HAP-1 (cell line): ENCODE measurements at places on chromosomes 11 and 22.
A peak's percentile ranks its signal among the peaks of the same experiment; 100 is the strongest.

- DNase-seq: no peak
Measured at GRCh38 chr22:44357966-44358465, 45.3 kb upstream of the SHISAL1 start.

DNA sequence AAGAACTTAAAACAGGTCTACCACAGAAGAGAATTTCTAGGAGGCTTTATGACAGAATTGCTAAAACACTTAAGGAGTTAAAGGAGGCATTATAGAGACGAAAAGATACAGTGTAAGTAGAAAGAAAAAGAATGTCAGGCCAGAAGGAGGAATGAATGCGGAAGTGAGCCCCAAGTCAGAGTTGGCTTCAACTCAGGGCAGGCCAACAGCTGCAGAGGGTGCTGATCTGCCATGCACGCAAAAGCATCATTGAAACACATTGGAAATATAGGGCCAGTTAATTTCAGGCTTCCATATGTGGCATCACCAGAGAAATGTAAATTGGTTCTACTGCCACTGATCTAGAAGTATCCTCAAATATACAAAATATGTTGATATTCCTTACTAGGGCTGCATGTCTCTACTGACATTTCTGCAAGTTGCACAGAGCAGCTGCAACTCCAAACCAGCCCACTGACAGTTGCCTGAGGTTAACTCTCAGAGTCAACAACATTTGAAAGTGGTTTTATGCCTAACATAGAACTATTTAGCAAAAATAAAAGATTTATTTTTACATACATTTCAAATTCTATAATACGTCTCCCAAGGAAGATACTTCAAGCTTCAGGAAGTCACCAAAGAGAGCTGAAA is 324.1 kb downstream of the C11orf87 start:
- no peak for DNase-seq

GRCh38 chr11:61711498-61711897 is 31.3 kb downstream of the DAGLA start:
- no peak for DNase-seq

DNA sequence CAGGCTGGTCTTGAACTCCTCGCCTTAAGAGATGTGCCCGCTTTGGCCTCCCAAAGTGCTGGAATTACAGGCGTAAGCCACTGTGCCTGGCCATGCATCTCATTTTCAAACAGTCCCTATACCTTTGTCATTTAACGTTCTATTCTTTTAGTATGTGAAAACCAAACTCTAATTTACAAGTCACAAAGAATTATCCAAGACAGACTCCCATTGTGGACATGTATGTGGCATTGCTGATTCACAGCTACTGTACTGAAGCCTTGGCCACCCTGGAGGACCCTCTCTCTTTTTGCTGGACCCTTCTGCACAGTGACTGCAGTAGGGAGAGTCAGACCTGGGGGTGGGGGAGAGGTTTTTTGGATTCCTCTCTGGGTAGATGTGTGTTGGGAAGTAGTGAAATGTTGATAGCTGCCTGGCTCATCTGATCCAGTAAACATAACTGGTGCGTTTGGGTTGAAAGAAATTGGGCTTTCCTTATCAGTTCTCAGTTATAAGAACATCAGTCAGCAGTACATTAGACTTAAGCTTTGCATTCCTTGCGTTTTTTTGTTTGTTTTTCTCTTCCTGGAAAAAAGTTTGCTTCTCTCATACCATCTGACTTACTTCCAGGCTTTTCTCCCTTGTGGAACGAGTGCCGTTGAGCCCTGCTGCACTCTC is 65.9 kb downstream of the MED15 start:
- no peak for DNase-seq

- DNase-seq: no peak
Measured at GRCh38 chr11:41382927-41383326, 76.5 kb downstream of the LRRC4C start.

GRCh38 chr11:2931420-2931746 is 2.2 kb upstream of the PHLDA2 start:
- no peak for DNase-seq

GRCh38 chr11:73055655-73056354 is 86.3 kb downstream of the FCHSD2 start:
- DNase-seq: no peak

DNA sequence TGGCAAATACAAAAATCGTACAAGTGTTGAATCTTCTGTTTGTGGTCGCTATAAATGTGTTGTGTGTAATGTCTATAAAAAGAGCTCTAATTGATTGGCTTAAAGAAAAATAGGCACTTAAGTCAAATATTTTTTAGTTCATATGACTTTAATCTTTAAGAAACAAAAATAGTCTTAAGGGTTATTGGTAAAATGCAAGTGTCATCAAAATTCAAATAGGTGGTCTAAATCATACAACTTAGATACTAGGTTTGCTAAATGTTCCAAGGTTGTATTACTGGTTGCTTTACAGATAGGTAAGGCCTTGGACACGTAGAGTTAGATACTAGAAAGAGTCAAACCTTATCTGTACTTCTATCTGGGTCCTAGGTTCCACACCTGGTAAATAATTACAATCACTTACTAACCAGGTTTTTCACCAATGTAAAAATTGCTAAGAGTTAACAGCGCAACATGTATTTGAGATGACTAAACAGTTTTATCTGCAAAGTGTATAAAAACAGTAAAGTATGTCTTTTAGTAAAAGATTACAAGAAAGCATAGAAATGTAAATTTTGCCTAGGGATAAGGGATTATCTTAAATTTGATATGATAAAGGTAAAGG is 91.1 kb upstream of the GNAZ start:
- DNase-seq: no peak

- no peak for DNase-seq
Measured at GRCh38 chr22:43722444-43722843, 89.7 kb downstream of the EFCAB6 start.

- DNase-seq: no peak
Measured at GRCh38 chr22:29032014-29032475, 29.6 kb downstream of the C22orf31 start.

GRCh38 chr11:44857490-44858090 is 93.1 kb downstream of the TP53I11 start:
- DNase-seq: no peak

- DNase-seq: no peak
Measured at GRCh38 chr22:37032535-37033460, 13.3 kb downstream of the MPST start.

DNA sequence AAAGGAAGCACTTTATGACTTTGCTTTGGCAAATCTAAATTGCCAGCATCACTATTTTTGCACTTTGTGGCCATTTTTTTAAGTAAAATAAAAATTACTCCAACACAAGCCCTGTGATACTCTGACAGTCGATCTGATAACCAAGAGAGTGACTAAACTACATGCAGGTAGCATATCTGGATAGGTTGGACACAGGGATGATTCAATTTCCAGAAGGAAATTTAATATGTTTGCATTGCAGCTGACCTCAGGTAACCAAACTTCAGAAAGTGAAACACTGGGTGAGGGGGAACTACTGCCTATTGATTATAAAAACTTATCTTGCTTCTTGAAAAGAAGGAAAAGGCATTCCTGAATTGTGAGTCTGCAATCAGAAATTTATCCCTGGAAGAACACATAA is 13.9 kb downstream of the OR5B3 start:
- DNase-seq: no peak

GRCh38 chr11:86156397-86156955 is 87.6 kb upstream of the PICALM start:
- no peak for DNase-seq

GRCh38 chr11:72239313-72239848 is 4.6 kb downstream of the PHOX2A start:
- peak; percentile 21 for DNase-seq

DNA sequence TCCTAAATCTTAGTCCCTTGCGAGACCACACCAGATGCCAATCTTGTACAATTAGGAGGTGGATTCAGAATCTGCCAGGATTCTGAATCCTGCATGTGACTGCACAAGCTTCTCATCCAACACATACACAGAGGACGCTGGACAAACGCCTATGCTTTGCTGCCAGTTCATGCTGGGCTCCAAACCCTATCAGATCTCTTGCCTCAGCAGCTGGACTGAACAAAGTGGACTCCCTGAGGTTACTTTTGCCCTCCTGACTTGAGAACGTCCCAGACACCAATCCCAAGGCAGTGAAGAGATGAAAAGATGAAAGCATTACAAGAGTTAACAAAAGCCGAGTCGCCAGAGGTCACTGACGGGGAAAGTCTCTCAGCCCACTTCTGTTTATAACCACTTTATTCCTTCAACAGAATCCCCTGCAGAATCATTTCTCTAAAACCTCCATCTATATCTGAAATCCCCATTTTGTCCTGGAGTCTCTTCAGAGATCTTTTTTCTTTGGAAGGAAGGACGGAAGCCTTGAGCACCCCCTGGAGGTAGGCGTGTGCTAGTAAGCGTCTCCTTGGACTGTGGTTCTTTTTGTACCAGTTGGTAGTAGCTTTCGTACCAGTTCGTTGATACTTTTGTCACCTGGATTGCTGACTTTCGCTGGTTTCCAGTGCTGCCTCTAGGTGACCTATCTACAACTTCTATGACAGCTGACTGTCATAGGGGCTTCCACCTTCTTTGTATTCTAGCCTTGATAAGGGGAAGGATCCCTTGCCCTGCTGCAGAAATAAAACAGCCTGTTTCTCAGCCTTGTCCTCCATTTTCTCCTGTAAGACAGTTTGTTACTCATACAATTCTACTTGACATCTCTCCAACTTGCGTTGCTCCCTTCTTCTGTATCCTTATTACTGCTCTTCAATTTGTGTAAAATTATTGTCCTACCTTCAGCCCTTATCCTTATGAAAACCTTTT is 26.1 kb upstream of the EED start:
- DNase-seq: peak; percentile 68

GRCh38 chr11:6618117-6619003 is 862 bp downstream of the TPP1 start:
- peak; percentile 88 for DNase-seq

DNA sequence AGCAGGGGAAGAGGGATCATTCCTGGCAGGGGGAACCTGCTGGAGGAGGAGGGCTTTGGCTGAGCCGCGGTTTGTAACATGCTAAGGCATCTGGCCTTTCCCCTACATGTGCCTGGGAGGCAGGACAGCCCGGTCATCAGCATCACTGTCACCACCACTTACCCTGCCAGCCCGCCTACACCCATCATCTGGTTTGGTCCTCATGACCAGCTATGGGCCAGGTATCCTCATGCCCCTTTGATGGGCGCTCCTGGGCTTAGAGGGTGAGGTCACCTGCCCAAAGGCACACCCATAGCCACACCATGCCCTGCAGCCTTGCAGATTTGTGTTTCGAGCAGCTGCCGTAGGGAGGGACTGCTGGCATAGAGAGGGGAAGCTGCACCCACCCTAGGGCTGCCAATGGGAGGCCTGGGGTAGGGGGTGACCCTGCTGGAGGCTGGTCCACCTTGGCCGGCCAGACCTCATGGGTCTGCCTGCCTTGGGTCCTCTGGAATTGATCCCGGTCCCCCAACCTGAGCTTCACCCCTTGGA is 2.6 kb downstream of the MRGPRF start:
- DNase-seq: no peak
